GM12865 (cell line): ENCODE measurements at places on chromosomes 1 and 21.

- DNase-seq, result no peak
These were observed 8.4 kb downstream of the TRIM58 start for GRCh38 chr1:247865416-247865815.

DNA sequence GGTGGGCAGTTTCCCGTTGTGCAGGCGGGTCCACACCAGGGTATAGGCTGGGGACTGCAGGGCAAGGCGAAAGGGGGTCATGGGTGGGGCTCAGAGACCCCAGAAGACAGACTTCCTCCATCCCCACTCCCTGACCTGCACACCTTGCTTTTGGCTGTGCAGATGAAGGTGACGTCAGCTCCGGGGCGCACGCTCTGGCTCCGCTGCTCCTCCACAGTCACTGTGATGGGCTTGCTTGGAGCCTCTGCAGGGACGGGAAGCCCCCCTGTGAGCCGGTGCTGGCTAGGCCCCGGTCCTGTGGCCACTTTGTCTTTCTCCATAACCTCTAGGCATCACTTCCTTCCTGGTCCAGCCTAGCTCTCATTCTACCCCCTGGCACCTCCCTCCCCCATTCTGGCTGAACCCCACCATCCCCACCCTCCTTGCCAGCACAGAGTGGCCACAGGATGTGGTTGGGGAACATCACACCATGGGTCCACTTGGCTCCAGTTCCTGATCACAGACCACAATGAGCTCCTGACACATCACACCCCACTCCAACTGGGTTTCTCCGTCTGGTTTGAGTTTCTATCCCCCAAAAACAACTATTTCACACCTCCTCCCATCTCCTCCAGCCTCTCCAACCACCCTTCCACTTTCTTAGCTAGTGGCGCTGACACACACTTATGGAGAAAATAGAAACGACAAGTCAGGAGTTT is 45.2 kb downstream of the LDLRAD2 start:
- no peak for DNase-seq

GRCh38 chr1:210797422-210797821 is 336.5 kb downstream of the KCNH1 start:
- DNase-seq, result no peak

GRCh38 chr21:40355076-40355475 is 487.8 kb downstream of the PCP4 start:
- DNase-seq, result no peak

DNA sequence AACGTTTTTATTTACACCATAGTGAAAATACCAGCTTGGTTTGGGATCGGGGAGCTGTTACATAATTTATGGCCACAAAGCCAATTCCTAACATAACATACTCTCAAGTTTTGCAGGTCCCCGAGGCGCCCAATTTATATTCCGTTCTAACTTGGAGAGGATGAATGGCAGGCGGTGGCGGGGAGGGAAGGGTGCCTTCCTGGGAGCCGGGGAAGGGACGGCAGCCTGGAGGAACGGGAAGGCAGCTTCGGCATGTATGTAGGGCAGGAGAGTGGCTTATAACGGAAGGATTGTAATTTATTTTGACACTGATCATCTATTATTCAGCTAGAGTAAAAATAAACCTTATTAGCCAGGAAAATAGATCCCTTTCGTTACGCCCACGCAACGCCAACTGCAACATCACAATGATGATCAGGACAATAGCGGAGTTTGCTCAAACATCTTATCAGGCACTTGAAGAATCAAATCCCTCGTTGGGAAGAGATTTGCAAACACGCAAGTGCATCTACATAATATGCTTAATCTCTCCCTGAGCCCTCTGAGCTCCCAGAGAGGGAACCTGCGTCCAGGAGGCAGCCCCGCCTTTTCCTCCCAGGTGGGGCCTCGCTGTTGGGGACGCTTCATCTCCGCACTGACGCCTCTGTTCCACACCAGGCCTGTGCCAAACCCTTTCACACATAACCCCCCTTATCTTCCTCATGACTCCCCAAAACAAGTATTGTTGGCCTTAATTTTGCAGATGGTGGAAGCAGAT is 93.7 kb upstream of the C1orf174 start:
- DNase-seq, result no peak

GRCh38 chr1:150176593-150176992 is 26.9 kb downstream of the PLEKHO1 start:
- no peak for DNase-seq

DNA sequence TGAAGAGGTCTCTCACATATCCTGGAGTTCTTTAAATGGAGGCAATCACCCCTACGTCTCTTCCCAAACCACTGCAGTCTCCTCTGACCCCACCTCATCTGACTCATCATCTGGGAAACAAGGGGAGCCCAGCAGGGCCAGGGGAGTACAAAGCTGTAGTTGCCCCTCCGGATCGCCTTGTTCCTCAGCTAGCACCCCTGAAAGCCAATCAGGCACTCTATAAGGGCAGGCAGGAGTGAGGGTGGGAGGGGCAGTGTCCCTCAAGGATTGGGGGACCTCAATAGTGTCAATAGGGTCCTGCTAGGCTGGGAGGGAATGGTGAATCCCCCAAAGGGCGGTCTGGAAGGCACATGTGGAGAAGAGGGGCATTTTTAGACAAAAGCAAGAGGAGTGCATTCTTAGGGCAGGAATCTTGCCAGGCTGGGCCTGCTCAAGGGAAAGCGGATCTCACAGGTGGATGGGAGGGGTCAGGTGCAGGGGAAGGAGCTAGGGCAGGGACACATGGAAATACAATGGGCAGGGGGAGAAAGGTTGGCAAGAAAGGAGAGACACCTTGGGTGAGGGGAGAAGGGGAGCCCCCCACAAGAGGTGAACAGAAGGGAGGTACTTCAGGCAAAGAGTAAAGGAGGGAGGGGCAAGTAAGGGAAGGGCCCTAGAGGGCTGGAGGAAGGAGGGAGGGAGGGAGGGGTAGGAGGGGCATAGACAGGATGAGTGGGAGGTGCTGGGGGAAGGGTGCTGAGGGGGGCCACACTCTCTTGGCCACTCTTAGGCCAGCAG is 5.8 kb downstream of the SHISA4 start:
- no peak for DNase-seq

DNA sequence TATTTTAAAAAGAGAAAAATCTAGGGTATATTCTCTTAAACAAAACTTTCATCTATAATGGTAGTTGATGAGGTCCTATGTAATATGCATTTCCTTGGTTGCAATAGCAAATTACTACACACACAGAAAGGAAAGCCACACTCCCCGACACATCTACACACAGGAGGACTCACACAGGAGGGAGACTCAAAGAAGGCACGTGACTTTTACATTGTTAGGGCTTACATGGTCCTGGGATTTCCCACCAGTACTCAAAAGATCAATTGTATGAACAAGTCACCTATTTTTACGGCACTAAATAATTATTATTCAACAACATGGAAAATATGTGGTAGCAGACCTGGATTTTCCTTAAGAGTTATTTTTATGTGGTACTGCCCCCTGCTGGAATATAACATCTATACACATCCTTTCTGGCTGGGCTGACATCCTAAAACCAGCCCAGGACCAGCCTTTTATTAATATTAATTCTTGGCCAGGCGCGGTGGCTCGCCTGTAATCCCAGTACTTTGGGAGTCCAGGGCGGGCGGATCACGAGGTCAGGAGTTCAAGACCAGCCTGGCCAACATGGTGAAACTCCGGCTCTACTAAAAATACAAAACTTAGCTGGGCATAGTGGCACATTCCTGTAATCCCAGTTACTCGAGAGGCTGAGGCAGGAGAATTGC is 33.9 kb upstream of the LGALS8 start:
- peak; percentile 56 for DNase-seq

DNA sequence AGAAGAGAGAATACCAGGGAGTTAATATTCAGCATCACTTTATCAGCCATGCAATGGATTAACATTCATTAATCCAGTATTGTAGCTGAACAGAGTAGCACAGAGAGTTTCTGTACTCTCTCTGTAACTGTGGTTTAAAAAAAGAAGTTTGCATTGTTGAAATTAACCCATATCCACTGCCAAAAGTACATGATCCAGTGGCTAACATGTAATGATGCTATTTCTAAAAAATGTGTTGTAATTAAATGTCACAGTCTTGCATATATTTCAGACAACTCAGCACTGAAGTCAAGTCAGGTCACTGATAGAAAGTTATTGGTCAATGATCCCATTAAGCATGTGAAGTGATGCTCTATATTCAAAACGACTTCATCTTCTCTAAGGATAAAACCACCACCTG is 141.3 kb downstream of the NRIP1 start:
- no peak for DNase-seq

DNA sequence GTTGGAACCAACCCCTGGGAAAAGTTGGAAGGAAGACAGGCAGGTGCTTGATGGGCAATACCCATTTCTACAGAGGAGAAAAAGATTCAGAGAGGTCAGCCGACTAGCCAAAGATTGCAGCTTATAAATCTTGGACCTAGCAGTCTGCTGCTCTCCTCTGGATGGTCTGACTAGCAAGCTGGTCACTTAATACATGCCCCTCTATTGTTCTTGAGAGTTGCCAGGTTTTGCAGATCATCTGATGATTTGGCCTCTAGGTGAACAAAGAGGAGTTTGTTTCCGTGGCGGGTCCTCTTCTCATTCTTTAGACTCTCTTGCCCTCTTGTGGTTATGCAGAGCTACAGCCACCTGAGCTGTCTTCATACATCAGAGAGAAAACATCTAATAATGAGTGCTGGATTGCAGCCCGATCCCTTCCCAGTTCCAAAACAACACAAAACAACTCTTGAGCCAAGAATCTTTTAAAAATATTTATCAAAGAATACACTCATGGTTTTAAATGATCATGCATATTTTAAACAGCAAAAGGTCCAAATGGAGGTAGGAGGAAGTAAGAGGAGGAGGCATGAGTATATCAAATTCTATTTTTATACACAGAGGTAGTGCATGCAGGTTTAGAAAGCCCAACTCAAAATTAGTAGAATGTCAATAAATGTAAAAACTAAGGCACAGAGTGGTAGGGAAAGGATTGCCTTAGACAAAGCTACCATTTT is 115.7 kb downstream of the SLC30A10 start:
- peak; percentile 71 for DNase-seq

DNA sequence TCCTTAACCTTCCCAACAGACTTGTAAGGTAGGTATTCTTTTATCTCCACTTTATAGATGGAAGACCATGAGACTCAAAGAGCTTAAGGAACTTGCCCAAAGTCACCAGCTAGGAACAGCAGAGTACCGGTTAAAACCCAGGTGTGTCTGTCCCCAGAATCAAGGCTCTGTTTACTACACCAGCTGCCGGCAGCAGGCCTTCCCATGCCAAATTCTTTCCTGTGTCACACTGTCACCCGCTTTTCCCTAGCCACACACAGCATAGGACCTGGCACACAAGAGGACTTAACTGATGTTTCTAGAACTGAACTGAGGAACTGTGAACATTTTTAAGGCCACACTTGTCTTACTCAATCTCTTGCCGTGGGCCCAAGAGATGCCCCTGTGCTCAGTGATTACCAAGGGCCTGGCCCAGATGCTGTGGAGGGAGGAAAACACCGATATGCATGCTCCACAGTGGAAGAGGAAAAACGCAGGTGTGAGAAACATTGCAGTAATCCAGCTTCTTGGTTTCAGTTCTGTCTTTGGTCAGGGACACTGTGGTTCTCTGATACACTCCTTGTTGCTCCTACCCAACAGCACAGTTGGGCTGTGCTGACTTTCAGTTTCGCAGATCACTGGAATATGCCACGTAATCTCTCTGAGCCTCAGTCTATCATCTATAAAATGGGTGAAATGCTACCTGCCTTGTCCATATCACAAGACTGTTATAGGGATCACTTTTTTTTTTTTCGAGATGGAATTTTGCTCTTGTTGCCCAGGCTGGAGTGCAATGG is 13.9 kb upstream of the LY9 start:
- DNase-seq, result peak; percentile 88

DNA sequence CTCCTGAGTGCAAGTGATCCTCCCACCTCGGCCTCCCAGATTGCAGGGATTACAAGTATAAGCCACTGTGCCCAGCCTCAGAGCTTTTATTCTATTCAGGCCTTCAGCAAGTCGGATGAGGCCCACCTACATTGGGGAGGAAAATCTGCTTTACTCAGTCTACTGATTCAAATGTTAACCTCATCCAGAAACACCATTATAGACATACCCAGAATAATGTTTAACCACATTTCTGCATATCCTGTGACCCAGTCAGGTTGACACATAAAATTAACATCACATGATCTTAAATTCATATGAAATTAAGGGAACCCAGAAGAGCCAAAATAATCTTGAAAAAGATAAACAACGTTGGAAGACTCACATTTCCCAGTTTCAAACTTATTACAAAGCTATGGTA is 14.9 kb downstream of the IL20 start:
- no peak for DNase-seq

DNA sequence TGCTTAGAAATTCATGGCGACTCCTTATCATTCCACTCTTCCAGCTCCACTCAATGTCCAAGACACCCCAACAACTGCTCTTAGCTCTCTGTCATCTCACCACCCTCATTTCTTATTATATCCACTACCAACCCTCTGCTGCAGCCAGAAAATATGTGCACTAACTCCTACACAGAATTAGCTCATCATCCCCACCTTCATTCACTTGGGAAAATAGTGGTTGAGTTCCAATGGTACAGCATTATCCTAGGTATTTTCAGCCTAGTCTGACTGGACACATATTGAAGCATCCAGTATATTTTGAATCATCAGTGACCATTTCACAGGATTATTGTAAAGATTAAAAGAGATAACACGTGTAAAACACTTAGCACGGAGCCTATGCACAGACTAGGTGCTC is 16.7 kb upstream of the VSIG8 start:
- DNase-seq, result no peak

- DNase-seq, result no peak
These were observed 3.5 kb downstream of the MEX3A start for GRCh38 chr1:156078728-156079127.

GRCh38 chr1:161491472-161491871 is 13.8 kb upstream of the FCGR2A start:
- no peak for DNase-seq

GRCh38 chr1:68958958-68959357 is 462.1 kb upstream of the DEPDC1 start:
- no peak for DNase-seq

GRCh38 chr1:58287894-58288623 is 258.5 kb downstream of the OMA1 start:
- DNase-seq, result no peak

DNA sequence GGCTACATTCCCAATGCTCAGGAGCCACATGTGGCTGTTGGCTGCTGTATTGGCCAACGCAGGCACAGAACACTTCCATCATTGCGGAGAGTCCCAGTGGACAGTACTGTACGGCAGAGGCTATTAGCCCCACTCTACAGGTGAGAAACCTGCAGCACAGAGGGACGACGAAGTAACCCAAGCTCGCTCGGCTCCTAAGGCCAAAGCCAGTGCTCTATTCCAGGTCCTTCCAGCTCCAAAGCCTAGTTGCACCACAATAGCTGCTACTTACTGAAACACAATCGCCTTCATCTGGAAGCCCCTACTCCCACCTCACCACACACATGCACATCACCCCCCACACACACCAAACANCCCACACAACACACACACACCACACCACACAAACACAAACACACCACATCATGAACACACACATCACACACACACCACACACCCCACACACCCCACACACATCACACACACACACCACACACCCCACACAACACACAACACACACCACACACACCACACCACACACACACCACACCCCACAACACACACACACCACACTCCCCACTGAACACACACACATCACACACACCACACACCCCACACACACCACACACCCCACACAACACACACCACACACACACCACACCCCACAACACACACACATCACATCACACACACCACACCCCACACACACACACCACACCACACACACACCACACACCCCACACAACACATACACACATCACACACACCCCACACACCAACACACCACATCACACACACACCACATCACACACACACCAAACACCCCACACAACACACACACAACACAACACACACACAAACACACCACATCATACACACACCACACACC is 3.2 kb downstream of the LYPD8 start:
- DNase-seq, result no peak

- no peak for DNase-seq
These were observed 168.1 kb downstream of the DUSP10 start for GRCh38 chr1:221573756-221574155.
